ENCODE measurements at places on chromosomes 13 and 19. TPM values are rescaled to one million over a fixed set of nuclear protein-coding genes. Genes with fewer than 3 reads are reported as not detected.

DNA sequence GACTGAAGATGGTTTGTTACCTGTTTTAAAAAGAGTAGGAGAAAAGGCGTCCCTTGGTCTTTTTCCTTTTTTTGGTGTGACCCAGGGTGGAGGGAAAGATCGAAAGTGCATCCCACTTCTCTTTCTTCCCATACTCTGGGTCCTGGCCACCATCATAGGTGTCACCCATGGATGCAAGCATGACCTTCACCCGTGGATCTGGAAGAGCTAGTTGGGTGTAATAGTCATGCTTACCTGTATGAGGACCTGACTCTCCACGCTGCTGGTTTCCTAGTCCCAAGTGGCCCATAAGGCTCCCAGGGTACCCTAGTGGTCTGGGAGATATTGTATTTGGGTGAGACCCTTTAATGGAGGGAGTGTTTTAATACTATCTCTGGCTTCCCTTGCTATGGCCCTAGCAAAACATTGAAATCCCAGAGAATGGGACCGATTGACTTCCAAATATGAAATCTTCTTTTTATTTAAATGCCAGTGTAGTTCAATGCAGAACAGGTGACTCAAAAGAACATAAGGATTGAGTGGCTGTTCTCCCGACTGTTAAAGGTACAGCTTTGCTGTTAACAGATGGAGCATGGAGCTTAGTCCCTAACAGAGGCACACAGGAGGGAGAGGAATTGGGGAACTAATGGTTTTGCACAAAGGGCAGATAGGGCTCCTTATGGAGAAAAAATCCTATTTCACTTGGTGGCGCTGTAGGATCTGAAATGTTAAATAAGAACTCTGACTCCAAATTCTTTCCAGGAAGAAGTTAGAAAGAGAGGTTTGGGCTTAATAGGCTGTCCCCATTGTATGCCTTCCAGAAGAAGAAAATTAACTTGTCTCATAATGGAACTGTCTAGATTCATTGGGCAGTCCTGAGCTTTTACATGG, 7.0 kb upstream of the ZNF550 start:
- DNase-seq, result peak; percentile 48

- no peak for DNase-seq
Measured at GRCh38 chr19:49340865-49341718, 5.9 kb downstream of the CD37 start.

DNA sequence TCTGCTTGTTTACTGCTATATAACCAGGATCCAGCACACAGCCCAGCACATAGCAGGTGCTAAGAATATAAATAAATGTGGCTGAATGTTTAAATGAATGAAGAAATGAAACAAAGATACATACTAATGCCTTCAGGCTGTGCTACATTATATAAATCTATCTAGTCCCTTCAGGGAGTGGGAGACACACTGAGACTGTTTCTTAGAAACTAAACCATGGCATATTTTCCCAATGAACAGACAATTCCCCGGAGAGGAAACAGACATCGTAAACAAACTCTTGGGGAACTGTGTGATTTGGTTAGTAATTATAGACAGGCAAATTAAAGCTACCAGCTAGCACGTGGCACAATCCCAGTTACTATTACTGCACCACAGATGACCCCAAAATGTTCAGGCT, 9.7 kb upstream of the FEM1A start:
- DNase-seq, result peak; percentile 32

- no peak for DNase-seq
Measured at GRCh38 chr19:34135821-34136611, 36.3 kb upstream of the LSM14A start.

DNA sequence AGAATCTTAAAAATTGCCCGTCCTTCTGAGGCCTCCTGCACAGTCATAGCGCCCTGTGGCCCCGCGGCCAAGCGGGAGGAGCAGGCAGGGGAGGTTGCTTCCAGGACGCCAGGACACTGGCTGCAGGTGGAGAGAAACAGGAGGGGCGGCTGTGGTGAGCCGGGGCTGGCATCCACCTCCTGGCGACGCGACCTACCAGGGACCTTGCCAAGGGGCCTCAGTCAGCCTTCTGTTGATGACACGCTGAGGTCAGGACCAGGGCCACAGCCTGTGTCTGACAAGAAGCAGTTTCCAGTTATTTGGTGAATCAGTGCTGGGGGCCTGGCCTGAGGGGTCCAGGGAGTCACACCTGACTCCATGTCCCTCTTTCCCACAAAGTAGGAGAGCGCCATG, 13.3 kb upstream of the MKNK2 start:
- no peak for DNase-seq

GRCh38 chr19:47682939-47683338, 30.3 kb upstream of the EHD2 start:
- no peak for DNase-seq

- DNase-seq, result no peak
Measured at GRCh38 chr19:2341244-2341751, 12.8 kb downstream of the SPPL2B start.

The ZIK1 gene
- 5.4 TPM for total RNA-seq

The GRIN3B gene
- total RNA-seq, result 0.19 TPM

The ZNF208 gene
- total RNA-seq, result 1.5 TPM

The SMIM24 gene
- total RNA-seq, result 0.40 TPM
